Lower leg skin (tissue), 4 donors: ENCODE measurements at places on chromosomes 4 and X.
A peak's percentile ranks its signal among the peaks of the same experiment; 100 is the strongest.

- no peak for DNase-seq
Measured at GRCh38 chr4:54372951-54373350, 143.9 kb downstream of the PDGFRA start.

DNA sequence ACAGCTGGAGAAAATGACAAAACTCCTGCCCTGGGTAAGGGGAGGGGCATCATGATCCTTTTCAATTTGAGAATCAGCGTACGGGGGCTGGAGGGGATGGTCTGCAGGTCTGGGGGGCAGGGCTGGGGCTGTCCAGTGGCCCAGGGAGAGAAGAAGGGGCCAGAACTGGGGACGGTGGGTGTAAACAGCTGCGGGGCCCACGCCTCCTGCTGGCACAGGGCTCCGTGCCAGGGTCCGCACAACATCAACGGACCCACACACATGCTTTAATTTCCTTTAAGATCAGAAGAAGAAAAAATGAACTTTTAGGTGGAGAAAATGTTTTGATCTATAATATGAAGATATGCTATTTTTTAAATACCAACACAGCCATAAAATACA lies 52.1 kb downstream of the PSAPL1 start:
- no peak for DNase-seq

GRCh38 chr4:112182604-112183003 lies 37.4 kb downstream of the FAM241A start:
- no peak for DNase-seq

- no peak for DNase-seq
Measured at GRCh38 chr4:47835494-47835893, 2.4 kb downstream of the CORIN start.

DNA sequence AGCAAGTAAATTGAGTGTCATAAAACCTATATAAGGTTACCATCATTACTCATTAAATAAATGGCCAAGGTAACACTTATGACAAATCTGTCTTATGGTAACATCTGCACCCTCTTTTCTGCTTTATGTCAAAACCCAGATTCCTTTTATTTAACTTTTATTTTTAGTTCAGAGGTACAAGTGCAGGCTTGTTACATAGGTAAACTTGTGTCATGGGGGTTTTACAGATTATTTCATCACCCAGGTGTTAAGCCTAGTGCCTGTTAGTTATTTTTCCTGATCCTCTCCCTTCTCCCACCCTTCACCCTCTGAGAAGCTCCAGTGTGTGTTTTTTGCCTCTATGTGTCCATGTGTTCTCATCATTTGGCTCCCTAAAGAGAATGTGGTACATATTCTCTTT lies 930.7 kb downstream of the CCSER1 start:
- no peak for DNase-seq

DNA sequence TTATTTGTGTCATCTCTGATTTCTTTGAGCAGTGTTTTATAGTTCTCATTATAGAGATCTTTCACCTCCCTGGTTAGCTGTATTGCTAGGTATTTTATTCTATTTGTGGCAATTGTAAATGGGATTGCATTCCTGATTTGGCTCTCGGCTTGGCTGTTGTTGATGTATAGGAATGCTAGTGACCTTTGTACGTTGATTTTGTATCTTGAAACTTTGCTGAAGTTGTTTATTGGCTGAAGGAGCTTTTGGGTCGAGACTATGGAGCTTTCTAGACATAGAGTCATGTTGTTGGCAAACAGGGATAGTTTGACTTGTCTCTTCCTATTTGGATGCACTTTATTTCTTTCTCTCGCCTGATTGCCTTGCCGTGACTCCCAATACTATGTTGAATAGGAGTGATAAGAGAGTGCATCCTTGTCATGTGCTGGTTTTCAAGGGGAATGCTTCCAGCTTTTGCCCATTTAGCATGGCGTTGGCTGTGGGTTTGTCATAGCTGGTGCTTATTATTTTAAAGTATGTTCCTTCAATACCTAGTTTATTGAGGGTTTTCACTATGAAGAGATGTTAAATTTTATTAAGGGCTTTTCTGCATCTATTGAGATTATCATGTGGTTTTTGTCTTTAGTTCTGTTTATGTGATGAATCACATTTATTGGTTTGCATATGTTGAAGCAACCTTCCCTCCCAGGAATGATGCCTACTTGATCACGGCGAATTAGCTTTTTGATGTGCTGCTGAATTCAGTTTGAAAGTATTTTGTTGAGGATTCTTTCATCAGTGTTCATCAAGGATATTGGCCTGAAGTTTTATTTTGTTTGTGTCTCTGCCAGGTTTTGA lies 72.7 kb upstream of the BOD1L1 start:
- no peak for DNase-seq

GRCh38 chr4:79623021-79623870 lies 215.2 kb upstream of the GK2 start:
- no peak for DNase-seq

- no peak for DNase-seq
Measured at GRCh38 chr4:29867412-29867811, 852.8 kb upstream of the PCDH7 start.

- DNase-seq = no peak
Measured at GRCh38 chr4:177033632-177034031, 240.9 kb upstream of the VEGFC start.

GRCh38 chrX:138150709-138151108 lies 560.8 kb downstream of the FGF13 start:
- DNase-seq = no peak

- no peak for DNase-seq
Measured at GRCh38 chr4:123236606-123237005, 160.0 kb upstream of the SPRY1 start.

DNA sequence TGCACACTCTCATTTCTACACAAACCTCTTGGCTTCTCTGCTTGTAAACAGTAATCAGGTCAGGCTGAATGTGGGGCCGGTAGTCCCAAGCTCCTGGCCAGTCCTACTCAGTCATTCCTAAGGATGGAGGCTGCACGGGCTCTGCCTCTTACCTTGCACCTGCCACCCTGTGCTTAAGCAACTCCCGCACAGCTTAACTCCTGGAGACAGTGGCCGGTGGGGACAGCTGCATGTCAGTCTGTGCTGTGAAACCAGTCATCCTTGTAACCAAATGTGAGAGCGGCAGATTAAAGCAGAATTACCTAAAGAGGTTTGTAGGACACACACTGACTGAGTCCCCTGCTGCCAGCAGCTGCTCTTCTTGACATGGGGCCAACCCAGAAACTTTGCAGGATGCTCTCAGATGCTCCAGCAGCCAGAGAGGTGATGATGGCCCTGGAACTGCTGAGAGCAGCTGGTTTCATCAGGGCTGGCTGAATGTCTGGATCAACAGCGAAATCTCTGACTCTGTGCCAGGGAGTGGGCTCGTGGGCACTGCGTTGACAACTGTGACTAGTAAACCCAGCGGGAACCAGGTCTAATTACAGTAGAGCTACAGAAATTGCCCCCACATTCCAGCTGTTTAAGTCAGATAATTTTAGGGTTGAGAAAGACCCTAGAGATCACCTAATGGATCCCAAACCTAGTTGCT lies 123.7 kb downstream of the ANAPC4 start:
- no peak for DNase-seq

DNA sequence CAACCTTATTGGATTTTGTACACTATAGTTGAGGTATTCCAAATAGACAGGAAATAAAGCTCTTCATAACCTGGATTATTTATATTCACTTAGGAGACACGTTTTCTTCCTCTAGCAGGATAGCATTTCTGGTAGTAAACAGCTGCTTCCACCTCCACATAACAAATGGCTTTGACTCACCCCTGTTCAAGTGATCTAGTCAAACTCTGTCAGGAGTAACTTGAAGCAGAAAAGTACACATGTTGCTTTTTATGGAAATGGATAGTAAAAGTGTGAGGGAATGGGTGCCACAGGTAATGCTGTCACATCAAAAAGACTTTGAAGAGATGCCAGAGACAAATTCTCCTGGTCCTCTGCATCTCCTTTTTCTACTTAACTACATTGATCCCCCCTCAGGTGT lies 258.7 kb upstream of the SLC7A11 start:
- no peak for DNase-seq

DNA sequence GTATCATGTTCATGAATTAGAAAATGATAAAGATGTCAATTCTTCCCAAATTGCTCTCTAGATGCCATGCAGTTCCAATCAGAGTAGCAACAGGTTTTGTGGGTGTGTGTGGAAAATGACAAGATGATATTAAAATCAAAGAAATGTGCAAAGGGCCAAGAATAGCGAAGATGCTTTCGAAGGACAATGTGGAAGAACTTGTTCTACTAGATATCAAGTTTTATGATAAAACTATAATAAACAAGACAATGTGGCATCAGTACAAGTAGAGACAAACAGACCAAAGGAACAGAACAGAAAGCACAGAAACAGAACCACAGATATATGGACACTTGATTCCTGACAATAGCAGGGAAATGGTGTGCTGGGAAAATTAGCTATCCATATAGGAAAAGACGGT lies 9.0 kb downstream of the TAB3 start:
- no peak for DNase-seq

DNA sequence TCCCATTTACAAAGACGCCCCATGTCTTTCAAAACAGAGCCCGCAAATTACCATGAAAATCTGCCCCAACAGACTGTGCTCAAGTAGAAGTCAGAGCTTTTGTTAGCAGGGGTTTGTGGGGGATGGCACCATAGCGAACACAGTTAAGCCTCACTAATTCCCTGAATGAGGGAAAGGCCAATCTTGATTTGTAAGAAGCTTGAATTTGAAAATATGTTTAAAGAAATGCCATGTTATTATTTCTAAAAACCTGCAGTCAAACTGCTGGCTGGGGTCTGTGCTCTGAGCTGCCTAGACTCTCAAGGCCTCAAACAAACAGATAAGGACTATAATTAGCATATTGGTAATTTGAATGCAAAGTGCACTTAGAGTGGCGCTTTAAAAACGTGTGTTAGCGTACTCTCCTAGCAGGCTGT lies 9.4 kb upstream of the PAK3 start:
- DNase-seq = no peak

DNA sequence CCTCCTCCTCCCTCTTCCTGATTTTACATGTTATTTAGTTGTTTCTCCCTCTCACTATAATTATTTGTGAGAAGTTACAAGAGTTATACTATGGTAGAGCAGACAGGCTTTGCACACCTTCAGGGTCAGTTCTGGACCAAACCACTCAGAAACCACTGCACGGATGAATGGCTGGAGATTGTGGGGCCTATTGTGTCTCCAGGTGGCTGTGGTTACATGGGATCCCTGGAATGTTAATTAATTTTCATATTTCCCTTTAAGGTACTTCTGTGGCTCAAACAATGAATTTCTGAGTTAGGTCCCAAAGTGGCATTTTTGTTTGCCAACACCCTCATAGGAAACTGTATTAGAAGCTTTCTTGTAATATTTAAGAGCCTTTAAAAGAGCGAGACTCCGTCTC lies 151.9 kb downstream of the BMPR1B start:
- no peak for DNase-seq

GRCh38 chr4:128427832-128428366 lies 140.3 kb upstream of the PGRMC2 start:
- DNase-seq = no peak

GRCh38 chr4:157678478-157678877 lies 457.9 kb downstream of the GRIA2 start:
- DNase-seq = no peak

DNA sequence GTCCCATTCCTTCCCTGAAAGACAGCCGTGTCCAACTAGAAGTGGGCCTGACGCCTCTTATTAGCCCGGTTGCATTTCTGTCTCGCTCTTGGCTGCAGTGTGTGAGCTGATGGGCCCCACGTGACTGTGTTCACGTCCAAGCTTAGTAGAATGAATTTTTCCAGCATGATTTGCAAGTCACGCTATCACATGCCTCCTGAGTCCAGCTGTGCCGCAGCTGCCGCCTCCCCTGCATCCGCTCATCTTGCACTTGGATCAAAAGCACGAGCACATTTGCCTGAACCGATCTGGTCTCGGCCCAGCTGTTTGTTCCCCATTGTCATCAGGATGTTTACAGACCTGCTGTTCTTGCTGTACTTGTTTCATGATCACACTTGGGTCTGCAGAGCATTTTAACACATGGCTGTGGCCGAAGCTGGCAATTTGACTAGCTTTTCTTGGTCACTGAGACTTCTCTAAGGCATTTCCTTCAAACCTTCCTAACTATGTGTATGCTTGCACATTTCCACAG lies 126.5 kb downstream of the KIT start:
- DNase-seq = peak; percentile 89

GRCh38 chr4:125849869-125850268 lies 535.1 kb downstream of the FAT4 start:
- no peak for DNase-seq

GRCh38 chr4:101604976-101605375 lies 185.6 kb upstream of the BANK1 start:
- no peak for DNase-seq

- no peak for DNase-seq
Measured at GRCh38 chrX:120356084-120356483, 5.8 kb upstream of the ATP1B4 start.

GRCh38 chr4:83297548-83298260 lies 13.1 kb upstream of the COQ2 start:
- no peak for DNase-seq

GRCh38 chr4:1599026-1599481 lies 85.1 kb downstream of the FAM53A start:
- no peak for DNase-seq

DNA sequence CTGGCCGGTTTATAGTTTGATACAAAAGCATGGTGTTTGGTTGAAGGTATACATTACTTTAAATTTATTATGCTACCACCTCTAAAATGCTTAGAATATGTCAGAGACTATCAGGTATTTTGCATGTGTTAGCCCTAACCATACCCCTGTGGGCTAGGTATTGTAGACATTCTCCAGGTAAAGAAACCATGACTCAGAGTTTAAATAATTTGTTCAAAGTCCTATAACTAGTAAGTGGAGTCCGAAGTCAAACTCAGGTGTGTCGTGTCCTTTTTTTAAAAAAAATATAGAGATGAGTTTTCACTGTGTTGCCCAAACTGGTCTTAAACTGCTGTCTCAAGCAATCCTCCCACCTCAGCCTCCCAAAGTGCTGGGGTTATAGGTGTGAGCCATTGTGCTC lies 12.4 kb downstream of the LAP3 start:
- DNase-seq = no peak
